ENCODE measurements at places on chromosomes 4 and X. TPM values are rescaled to one million over a fixed set of nuclear protein-coding genes. Genes with fewer than 3 reads are reported as not detected.

RAB41 gene
- polyA plus RNA-seq: not detected

DRP2 gene
- polyA plus RNA-seq: not detected

TMPRSS11E gene
- 0.20 TPM for polyA plus RNA-seq

CITED1 gene
- polyA plus RNA-seq: not detected

CSAG2 gene
- polyA plus RNA-seq: not detected
